ENCODE measurements at places on chromosomes 2 and 18.
A peak's percentile ranks its signal among the peaks of the same experiment; 100 is the strongest.

- DNase-seq: no peak
Measured at GRCh38 chr2:190947141-190947540, 66.5 kb downstream of the GLS start.

DNA sequence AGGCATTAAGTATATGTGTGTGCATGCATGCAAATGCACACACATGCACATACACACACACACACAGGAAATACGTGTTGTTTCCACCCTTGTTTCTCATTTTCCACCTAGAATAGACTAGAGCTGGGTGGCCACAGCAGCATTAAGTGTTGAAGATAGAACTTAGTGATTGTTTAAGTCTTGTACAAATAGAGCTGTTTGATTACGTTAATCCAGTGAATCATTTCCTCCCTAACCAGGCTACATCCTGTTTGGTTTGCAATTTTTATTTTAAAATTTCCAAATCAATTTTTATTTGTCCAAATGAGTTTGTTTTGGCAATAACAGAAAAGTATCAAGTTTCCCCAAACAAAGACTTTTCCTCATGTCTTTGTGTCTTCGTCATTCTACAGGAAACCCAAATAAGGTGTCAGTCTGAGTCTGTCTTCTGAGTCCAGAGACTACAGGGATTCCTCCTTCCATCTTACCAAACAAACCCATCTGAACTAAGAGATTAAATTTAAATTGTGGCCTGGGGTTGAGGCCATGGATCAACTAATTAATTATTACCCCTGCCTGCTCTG is 74.6 kb upstream of the GALNT5 start:
- DNase-seq: no peak

- DNase-seq: peak; percentile 24
Measured at GRCh38 chr2:70340761-70341476, 39.1 kb upstream of the FAM136A start.

GRCh38 chr2:46815121-46815802 is 100.3 kb downstream of the MCFD2 start:
- DNase-seq: no peak

Measured in natural killer cell (primary cell).